ENCODE measurements at places on chromosomes 12 and 14. TPM values are rescaled to one million over a fixed set of nuclear protein-coding genes. Genes with fewer than 3 reads are reported as not detected.

Gene ADAM21
- polyA plus RNA-seq = 0.46 TPM

Gene PLA2G1B
- not detected for polyA plus RNA-seq

GRCh38 chr12:28575593-28576205 is 385.4 kb downstream of the CCDC91 start:
- no peak for DNase-seq

GRCh38 chr12:48601013-48601756 is 31.3 kb upstream of the LALBA start:
- DNase-seq = no peak

DNA sequence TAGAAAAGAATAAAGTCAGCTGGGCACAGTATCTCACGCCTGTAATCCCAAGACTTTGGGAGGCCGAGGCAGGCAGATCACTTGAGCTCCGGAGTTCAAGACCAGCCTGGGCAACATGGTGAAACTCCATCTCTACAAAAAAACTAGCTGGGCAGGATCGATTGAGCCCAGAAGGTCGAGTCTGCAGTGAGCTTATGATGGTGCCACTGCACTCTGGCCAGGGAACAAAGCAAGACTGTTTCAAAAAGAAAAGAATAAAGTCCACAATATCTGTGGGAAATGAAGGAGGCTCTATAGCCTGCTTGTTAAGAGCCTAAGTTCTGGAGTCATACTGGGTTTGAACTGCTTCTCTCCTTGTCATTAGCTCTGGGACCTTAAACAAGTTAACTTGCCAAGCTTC is 7.9 kb downstream of the MAPK1IP1L start:
- no peak for DNase-seq

Gene EML5
- not detected for polyA plus RNA-seq

Measured in muscle of arm (tissue), 14 donors.